AG09309 (cell line): ENCODE measurements at places on chromosomes 6 and 20.
A peak's percentile ranks its signal among the peaks of the same experiment; 100 is the strongest.

GRCh38 chr6:111620169-111620568 lies 14.5 kb upstream of the TRAF3IP2 start:
- DNase-seq, result no peak

GRCh38 chr20:26214991-26215390 lies 518.3 kb upstream of the ZNF337 start:
- DNase-seq, result no peak

DNA sequence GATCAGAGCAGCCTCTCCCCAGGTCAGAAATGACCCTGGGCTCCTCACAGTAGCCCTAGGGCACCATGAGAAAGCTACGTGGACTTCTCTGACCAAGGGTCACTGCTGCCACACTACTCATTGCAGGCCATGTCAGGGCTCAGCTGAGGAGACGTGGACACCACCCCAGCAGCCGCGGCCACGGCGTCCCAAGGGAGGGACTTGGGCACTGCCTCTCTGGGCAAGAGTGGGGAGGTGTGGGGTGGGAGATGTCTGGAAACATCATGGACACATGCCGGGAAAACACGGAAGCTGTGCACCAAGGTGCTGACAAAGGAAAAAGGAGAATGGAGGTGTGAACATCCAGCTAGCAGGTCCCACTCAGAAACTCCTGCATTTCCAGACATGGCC lies 9.0 kb downstream of the GMEB2 start:
- DNase-seq, result no peak

DNA sequence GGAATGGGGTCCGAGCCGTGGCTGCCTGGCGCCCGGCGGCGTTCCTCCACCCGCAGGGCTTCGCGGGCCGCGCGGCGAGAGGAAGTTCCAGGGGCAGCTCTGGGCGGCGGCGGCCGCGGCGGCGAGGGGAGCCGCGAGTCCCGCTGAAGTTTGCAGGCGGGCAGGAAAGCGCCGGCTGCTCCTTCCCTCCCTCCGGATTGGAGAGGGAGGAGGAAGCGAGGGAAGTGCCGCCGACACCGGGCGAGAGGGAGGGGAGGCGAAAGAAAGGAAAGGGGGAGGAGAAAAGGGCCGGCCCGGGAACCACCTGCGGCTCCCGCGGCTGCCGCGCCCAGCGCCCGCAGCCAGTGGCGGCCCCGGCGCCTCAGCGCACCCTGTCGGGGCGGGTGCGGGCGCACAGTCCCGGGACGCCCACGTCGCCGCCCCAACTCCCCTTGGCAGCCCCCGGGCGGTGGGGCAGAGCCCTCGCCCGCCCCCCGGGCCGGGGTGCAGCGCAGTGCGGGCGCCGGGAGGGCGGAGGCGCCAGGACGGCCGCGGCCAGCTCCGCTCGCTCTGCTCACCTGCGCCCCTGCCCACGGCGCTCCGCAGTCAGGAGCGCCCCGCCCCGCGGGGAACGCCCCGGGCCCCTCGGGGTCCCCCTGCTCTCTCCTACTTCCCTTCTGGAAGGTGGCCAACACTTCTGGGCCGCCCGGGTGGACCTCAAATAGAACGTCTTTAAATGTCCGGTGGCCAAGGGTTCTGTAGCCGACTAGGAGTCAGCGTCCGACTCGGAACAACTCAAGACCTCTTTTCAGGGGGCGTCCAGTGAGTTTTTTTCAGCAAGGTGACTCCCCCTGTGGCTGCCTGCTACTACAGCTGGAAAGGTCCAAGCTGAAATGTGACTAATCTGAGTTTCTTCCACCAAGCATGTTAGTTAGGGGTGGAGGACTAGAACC lies 80.3 kb upstream of the CCDC28A start:
- no peak for DNase-seq

DNA sequence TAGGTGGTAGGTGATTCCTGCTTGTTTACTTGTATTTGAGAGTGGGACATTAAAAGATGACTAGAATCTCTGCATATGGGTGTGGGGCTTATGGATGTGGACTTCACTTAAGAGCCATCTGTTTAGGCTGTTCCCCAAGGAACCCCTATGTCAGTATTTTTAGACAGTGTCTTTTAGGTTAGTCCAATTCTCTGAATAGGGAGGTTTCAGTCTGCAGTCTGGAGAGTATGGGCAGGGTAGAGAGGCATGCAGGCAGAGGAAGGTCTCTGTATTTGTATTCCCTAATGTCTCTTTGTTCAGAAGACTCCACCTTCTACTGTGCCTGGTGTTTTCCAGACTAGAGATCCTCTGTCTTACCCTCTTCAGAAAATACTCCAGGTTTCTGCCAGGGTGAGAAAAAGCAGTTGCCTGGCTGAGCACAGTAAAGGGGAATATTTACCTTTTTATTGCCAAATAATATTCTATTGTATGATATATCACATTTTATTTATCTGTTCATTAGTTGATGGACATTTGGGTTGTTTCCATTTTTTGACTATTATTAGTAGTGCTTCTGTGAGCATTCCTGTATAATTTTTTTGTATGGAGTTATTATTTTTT lies 19.1 kb downstream of the SLX4IP start:
- DNase-seq, result no peak

- DNase-seq, result no peak
Measured at GRCh38 chr6:8382434-8382833, 52.9 kb downstream of the SLC35B3 start.

DNA sequence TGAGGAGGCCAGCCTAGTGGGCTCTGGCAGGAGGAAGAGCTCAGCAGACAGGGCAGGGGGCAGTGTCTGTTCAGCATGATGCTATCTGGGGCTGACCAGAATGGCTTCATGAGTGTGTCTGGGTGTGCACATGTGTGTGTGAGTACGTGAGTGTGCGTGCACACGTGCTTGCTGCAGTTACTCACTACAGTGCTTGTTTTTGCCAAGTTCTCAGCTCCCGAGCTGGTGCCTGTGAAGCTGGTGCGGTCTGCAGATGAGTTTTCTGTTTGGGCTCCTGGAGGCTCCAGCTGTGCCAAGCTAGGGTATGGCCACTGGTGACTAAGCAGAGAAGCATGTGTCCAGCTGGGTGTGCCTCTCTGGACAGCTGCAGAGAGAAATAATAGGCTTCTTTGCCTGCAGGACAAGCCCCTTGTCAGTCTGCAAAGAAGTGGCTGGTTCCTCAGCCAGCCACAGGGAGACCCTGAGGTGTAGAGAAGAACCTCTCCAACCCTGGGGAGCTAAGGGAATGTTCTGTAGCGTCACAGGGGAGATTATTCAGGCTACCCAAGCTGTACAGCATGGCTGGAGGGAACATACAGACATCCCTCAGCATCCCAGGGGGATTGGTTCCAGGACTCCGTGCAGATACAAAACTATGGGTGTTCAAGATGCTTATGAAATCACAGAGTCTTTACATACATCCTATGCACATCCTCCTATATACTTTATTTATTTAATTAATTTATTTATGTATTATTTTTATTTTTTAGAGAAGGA lies 40.2 kb upstream of the FAM50B start:
- peak; percentile 74 for DNase-seq

GRCh38 chr6:24494821-24495795 lies at the start of gene ALDH5A1:
TSS of gene ALDH5A1 (plus strand) at chr6:24494969. CDS start at chr6:24494997, 28 bp downstream.
- no peak for DNase-seq

- no peak for DNase-seq
Measured at GRCh38 chr6:26087284-26088115, at the start of gene HFE. TSS of gene HFE (plus strand) at chr6:26087429. CDS start at chr6:26087441, 12 bp downstream.

- peak; percentile 38 for DNase-seq
Measured at GRCh38 chr20:39042279-39043150, 80.4 kb downstream of the DHX35 start.

DNA sequence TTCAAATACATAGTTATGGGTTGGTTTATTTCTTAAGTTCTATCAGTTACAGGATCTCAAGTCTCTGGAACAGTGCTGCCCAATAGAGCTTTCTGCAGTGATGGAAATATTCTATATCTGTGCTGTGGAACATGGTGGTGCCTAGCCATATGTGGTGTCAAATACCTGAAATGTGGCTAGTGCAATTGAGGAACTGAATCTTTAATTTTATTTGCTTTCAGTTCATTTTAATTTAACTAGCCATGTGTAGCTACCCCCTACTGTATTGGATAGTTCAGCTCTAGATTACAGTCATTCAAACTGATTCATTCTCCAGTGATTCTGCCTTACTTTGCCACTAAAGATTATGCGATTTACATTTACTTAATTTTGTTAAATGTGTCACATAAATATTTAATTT lies 503.2 kb downstream of the CDKAL1 start:
- DNase-seq, result no peak

- DNase-seq, result no peak
Measured at GRCh38 chr6:15132167-15132566, 113.7 kb upstream of the JARID2 start.
